Lung (tissue), 17 donors: ENCODE measurements at places on chromosomes 3 and 15. TPM values are rescaled to one million over a fixed set of nuclear protein-coding genes. Genes with fewer than 3 reads are reported as not detected.

GRCh38 chr3:59115364-59116232 lies 65.8 kb upstream of the CFAP20DC start:
- no peak for DNase-seq

GRCh38 chr3:105093371-105094252 lies 273.1 kb upstream of the ALCAM start:
- DNase-seq, result no peak

- DNase-seq, result no peak
Observed at GRCh38 chr15:100335335-100335999, 6.3 kb downstream of the ADAMTS17 start.

GRCh38 chr3:62332835-62333244 lies 40.5 kb downstream of the FEZF2 start:
- DNase-seq, result peak; percentile 38

DNA sequence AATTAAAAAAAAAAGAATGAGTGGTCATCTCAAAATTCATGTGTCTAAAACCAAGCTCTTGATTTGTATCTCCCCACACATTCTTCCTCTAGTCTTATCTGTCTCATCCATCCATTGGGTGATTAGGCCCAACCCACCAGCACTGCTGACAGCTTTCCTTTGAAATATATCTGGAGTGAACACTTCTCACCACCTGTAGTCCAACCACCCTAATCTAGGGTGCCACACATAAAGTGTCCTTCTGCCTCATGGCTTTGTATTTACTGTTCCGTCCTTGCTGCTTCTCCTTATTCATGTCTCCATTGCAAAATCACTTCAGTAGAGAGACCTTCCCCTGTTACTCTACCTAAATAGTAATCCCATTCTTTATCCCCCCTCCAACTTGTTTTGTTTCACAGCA lies 82.4 kb upstream of the PTX3 start:
- DNase-seq, result no peak

LMAN1L gene
- 0.31 TPM for total RNA-seq

NFKBIZ gene
- 83.7 TPM for total RNA-seq
